Left cardiac atrium (tissue), 4 donors: ENCODE measurements at places on chromosomes 16 and 17. TPM values are rescaled to one million over a fixed set of nuclear protein-coding genes. Genes with fewer than 3 reads are reported as not detected.

The PLCG2 gene
- 16.0 TPM for total RNA-seq

The CDH3 gene
- total RNA-seq, result 0.68 TPM

The PPM1E gene
- total RNA-seq, result 4.9 TPM

The SDK2 gene
- total RNA-seq, result 2.1 TPM

The ATP1B2 gene
- total RNA-seq, result 1.8 TPM

The TNK1 gene
- 1.9 TPM for total RNA-seq

The GAS2L2 gene
- 1.1 TPM for total RNA-seq

The SLC25A10 gene
- 11.8 TPM for total RNA-seq

The SMIM36 gene
- total RNA-seq, result not detected

The TLE7 gene
- total RNA-seq, result not detected

The CLEC3A gene
- total RNA-seq, result not detected

The SIRT7 gene
- total RNA-seq, result 8.9 TPM
